NT2/D1 (cell line): ENCODE measurements at places on chromosomes 7 and 10.

- DNase-seq = no peak
These were observed 380.7 kb downstream of the REEP3 start for GRCh38 chr10:63901881-63902280.

DNA sequence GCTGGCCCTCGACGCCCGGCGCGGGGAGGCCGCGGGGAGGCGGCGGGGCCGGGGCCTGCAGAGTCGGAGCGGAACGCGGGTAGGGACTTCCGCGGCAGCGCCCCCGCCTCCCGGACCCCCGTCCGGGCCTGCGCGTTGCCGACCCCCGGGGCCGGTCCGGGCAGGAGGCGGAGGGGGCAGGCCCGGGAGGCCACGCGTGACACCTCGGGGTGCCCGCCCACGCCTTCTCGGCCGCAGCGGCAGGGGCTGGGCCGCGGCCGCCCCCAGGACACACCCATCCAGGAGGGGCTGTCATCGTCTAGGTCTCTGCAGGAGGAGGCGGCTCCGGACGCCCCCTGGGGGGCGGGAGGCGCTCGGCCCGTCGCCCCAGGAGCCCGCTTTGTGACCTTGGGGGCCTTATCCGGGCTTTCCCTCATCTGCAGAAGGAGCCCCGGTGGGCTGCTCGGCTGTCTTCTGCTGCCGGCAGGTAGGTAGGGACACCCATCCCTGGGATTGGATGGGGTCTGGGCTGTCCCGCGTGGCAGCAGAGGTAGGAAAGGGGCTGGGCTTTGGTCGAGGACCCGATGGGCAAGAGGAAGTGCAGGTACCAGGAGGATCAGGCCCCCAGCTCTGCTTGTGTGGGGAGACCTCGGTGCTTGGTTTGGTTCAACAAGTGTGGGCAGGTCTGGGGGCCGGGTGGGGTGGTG lies 569 bp downstream of the ZNF316 start:
- DNase-seq = no peak

- no peak for DNase-seq
These were observed 899.4 kb downstream of the CNTNAP2 start for GRCh38 chr7:147015999-147016398.

GRCh38 chr7:152336754-152337368 lies 98.9 kb downstream of the KMT2C start:
- peak; percentile 28 for DNase-seq

DNA sequence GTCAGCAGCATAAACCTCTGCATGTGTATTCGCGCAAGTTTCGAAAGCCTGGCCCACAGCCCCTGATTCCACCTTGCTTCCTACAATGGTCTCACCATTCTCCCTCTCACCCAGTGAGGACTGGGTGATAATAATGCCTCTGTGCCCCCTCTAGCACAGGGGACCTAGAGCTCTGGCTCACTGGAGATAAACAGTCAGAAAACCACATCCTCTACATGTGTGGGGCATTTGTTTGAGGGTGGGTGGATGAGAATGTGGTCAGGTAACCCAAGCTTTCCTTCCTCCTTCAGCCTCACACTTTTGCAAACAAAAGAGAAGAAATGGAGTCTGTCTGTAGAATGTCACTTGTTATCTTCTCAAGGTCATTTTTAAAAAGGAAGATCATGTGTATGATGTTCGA lies 373.5 kb downstream of the KCNMA1 start:
- DNase-seq = no peak

GRCh38 chr10:76352300-76352699 lies 920.9 kb downstream of the LRMDA start:
- DNase-seq = no peak

DNA sequence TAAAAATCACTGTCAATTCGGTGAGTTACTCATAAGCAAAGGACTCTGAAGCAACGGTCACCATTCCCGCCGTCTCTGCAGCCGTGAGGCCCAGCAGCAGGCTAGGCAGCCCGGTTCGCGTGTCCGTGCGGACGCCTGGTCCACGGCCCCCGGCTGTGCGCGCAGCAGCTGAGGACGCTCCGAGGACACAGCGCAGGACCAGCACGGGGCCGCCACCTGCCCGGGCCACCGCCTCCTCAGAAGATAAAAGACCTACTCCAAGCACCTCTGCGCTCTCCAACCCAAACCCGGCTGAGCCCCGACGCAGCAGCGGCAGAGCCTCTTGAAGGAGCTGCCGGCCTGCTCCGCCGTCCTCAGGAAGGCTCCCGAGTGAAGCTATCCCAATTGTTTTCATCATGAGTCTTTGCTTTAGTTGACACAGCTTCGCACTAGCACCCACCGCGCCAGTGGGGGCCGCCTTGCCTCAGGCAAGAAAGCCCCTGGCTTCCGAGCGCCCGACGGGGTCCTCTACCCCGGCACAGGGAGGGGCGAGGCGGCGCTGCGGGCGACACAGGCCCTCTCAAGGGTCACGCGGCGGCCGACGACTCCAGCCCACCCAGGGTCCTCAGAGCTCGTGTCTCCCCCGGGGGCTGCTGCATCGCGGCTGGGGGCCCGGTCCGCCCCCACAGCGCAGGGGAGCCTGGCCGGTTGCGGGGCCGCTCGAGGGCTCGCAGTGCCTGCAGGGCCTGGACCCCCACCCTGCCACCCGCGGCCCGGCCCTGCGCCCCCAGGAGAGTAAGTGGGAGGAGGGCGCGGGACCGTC lies 16.9 kb upstream of the GPR146 start:
- DNase-seq = no peak

- no peak for DNase-seq
These were observed 141.0 kb downstream of the FZD1 start for GRCh38 chr7:91405092-91405788.

DNA sequence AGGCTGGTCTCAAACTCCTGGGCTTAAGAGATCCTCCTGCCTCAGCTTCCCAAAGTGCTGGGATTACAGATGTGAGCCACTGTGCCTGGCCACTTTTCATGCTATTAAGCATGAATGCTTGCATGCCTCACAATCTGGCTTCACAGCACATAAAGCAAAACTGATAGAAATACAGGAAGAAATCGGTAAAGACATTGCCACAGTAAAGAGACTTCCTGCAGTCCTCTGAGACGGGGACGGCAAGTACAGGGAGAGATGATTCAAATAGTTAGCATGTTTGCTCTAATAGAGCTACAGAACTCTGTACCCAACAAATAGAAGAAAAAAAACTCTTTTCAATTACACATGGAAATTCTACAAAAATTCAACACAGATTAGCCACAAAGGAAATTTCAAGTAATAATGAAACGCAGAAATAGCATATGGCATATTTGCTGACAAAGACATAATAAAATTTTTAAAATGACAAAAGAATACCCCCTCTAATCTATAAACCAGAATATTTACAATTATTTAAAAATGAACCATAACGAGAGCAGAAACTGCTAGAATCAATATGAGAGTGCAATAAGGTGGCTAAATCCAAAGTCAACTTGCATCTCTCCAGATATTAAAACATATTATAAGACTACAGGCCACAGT lies 32.3 kb downstream of the CARD11 start:
- DNase-seq = no peak

- DNase-seq = no peak
These were observed 68.9 kb downstream of the MYOF start for GRCh38 chr10:93413252-93413689.

- no peak for DNase-seq
These were observed 24.0 kb downstream of the GSTO2 start for GRCh38 chr10:104293011-104293410.

GRCh38 chr10:30088178-30088577 lies 28.8 kb upstream of the JCAD start:
- DNase-seq = no peak

GRCh38 chr7:115728518-115728917 lies 302.0 kb downstream of the TFEC start:
- no peak for DNase-seq

- peak; percentile 57 for DNase-seq
These were observed 49.7 kb downstream of the BZW2 start for GRCh38 chr7:16695621-16696237.

DNA sequence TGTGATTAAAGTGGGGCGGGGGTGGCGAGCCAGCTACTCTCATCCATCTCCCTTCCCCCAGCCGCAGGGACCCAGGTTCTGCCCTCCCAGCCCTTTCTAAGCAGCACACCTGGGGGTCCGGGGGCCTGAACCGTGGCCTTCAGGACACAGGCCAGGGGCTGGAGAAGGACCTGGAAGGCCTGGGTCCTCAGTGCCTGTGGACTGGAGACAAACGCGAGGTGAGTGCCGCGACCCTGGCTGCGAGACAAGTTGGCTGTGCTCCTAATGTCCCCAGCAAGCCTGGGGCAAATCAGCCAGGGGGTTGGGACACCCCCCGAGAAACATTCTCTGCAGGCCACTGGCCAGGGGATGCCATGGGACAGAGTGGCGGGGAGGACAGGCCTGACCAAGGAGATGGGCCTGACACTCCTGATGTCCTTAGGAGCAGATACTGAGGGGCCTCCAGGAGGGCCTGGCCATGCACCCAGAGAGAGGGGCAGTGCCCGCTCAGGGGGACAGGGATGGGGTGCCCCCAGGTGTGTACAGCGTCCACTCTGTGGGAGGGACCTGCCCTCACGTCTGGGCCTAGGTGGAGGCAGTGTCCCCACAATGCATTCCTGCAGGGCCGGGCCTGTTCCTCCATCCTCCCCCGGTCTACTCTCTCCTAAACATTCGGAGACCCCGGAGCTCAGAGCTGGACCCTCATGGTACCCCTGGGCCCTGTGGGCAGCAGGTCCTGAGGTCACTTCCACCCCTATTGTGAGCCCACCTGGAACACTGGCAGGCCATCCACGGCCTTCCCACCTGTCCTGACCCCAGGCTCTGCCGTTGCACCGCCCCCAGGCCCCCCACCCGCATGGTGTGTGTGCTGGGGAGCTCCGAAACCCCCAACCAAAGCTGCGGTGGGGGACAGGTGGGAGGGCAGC lies 13.1 kb downstream of the BRAT1 start:
- no peak for DNase-seq

DNA sequence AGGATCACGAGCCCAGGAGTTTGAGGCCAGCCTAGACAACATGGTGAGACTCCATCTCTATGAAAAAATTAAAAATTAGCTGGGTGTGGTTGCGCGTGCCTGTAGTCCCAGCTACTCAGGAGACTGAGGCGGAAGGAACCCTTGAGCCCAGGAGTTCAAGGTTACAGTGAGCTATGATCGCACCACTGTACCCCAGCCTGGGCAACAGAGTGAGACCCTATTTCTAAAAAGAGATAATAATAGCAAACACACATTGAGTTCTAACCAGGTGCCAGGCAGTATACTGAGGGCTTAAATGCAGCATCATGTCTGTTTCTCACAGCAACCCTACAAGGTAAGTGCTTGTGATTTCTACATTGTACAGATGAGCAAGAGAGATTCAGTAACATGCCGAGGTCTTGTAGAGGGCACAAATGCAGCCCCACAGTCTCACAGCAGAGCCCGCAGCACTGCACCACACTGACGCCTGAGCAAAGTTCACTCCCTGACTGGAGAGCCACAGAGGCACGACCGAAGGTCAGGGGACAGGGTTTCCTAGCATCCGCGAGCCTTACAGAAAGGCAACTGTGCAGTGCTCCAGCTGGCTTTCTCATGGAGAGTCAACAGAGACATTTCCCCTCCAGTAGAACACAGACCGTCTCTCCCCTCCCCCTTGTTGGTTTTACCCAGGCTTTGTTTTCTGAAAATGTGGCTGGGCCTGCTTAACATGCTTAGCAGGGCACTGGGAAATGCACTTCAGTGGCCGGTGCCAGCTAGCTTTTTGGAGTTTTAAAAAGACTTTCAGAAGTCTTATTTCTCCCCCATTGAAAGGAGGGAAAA lies 36.5 kb downstream of the PDSS1 start:
- peak; percentile 15 for DNase-seq

GRCh38 chr10:93757136-93757535 lies 600 bp upstream of the LGI1 start:
- no peak for DNase-seq

DNA sequence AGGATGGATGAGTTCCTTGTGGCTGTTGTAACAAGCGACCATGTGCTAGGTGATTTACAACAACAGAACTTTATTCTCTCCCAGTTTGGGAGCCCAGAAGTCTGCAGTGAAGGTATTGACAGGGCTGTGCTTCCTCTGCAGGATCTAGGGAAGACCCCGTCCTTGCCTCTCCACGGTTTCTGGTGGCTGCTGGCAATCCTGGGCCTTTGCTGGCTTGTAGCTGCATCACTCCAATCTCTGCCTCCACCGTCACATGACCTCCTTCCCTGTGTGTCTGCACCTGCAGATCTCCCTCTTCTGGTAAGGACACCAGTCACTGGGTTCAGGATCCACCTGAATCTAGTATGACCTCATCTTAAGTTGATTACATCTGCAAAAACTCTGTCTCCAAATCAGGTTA lies 115.6 kb downstream of the GLRX3 start:
- no peak for DNase-seq

- no peak for DNase-seq
These were observed 540.7 kb downstream of the CALN1 start for GRCh38 chr7:71871446-71871845.

GRCh38 chr10:11610166-11610825 lies 1.2 kb downstream of the USP6NL start:
- DNase-seq = no peak

DNA sequence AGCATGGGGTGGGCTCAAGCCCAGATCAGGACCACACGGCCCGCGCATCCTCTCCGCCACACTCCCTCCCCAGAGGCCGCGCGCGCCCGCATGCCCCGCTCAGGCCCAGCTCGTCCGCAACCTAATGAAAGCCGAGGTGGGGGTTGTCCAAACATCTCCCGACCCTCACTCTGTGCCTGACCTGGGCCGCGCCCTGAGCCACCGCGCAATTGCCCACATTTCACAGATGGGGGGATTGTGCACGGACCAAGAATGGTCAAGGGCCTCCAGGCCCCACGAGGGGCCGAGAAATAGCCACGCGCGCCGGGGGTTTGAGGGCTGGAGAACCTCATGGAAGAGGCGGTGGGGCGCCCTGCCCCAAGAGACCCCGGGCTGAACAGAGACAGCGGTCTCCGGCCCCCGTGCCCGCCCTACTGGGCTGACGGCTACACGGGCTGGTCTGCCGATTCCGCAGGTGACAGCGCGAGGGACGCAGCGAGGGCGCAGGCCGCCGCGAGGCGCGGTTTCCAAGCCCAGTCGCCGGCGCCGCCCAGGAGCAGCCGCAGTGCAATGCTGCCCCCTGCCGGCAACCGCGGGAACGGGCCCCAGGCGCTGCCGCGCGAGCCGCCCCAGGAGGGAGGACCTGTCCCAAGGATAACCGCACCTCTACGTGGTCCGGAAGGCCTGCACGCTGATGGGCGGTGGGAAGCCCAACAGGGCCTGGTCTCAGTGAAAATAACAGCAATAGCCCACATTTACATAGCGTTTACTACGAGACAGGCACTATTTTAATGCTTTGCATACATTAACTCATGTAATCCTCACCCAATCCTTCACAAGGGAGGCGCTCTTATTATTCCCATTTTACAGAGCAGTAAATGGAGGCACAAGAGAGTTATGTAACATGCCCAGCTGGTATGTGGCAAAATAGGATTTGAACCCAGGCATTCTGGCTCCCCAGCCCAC lies 10.5 kb upstream of the GRID1 start:
- DNase-seq = no peak

GRCh38 chr10:99531026-99531695 lies 1.6 kb upstream of the NKX2-3 start:
- no peak for DNase-seq

DNA sequence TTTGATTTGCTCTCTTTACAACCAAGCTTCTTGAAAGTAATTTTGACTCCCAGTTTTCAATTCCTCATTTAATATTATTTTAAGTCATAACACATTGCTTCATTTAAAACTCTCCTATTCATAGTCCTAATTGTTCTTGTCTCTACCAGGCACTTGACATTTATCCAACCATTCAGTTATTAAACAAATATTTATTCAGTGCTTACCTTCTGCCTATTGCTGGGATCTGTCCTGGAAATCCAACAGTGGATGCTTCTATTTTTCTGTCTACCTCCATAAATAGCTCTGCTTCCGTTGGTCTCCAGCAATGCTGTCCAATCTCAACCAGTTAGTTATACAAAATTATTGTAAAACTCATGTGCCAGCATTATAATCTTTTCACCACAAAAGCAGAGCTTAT lies 615.1 kb downstream of the ZWINT start:
- no peak for DNase-seq
